ENCODE measurements at places on chromosomes 13 and 19. TPM values are rescaled to one million over a fixed set of nuclear protein-coding genes. Genes with fewer than 3 reads are reported as not detected.

Gene CACNG7
- total RNA-seq: not detected

Gene ZIM2
- total RNA-seq: not detected

Gene RNU6-9
- total RNA-seq: not detected

Gene RASIP1
- total RNA-seq: 21.0 TPM

Gene CEACAM4
- 1.6 TPM for total RNA-seq

Gene ACTMAP
- total RNA-seq: 7.1 TPM

Gene SIGLEC8
- total RNA-seq: 0.20 TPM

Gene KLF5
- 109 TPM for total RNA-seq

Gene GNA15
- total RNA-seq: 3.8 TPM
